ENCODE measurements at places on chromosomes 4 and X.

- no peak for DNase-seq
Observed at GRCh38 chr4:74893171-74893570, 39.7 kb upstream of the PARM1 start.

DNA sequence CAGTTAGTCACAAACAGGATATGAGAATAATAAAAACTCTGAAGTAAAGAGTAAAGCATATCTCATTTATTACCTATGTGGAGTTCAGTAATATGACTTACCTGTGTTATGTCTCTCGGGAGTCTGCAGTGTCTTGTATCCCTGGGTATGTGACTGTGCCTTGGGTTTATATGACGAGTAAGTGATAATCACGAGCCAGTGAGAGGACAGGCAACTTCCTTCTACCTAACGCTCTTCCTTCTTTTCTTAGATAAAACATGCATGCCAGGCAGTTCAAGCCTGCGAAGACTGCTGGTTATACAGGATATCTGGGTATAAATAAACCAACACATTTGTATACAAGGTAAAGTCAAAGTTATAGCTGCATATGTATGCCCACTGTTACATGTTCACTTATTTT lies at the start of gene HPGDS:
Gene HPGDS, minus strand, starts transcription at position 143 of the 400 bp plus-strand sequence. CDS start 8,207 bp downstream, outside the sequence.
- DNase-seq: peak; percentile 72

DNA sequence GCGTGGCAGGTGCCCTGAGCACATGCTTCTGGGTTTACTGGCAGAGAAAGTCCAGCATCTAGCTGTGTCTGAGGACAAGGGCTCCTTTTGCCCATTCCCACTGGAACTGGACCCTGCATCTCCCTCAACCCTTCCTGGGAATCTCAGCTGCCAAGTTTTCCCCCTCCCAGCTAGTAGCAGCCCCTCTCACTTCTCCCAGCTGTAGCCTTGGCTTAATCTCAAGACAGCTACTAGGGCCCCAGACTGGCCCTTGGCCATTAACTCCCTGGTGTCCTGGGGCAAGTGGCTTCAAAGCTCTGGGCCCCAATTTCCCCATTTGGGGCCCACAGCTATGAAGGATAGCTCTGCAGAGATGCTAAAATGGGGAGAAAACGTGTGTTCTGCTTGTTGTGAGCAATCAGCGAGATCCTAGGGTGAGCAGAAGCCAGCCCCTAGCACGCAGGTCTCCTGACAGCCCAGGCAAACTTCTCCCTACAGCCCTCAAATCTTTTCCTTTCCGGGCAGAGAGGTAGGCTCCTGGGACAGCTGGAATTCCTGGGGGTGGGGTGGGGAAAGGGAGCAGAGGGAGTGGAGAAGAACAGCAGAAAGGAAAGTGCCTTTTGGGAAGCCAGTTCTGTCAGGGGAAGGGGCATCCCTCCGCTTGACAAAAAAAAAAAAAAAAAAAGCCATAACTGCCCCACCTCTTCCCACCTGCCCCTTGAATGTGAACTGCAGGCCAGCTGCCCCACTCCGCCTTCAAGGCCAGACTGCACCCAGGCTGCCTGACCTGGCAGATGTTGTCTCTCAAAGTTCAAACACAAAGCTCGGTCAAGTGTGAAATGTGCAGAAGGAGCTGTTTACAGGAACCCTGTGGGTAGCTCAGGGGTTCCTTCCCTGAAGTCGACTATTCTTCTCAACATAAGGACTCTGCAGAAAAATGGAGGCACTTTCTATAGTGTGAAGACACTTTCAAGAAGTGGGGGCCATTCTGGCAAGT lies 16.6 kb downstream of the FGD1 start:
- DNase-seq: no peak

- no peak for DNase-seq
Observed at GRCh38 chrX:20454117-20454516, 187.4 kb upstream of the RPS6KA3 start.

- no peak for DNase-seq
Observed at GRCh38 chr4:140611854-140612253, 43.1 kb upstream of the UCP1 start.

DNA sequence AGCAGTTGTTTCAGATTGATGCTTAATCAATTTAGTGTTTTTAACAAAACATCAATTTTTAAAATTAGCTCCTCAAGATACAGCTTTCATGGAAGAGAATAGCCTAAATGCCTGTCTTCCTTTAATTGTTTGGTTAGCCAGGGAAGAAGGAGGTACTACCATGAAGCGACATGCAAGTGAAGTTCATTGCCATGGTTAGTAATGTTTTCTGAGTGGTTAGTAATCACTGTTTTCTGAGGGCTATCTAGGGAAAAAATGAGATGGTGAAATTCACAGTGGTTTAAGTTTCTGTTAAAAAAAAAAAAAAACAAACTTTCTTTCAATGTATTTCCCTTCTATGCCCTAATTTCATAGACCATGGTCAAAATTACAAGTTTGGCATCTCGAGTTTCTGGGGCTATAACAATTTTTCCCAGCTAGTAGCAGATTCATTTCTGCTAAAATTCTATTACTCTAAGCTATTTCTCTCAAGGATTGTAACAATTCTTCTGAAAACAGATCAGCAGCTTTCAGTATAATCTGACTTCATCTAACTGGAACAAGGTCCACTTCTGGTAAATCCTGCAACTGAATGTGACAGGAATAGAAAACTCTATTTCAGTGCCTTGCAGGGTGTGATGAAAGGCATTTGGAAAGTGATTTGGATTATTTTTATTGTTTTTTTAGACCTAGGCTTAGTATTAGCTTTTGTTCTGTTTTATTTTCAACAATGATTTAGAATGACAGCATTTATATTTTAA lies 157.0 kb downstream of the PCDH18 start:
- DNase-seq: no peak
